ENCODE measurements at places on chromosomes 5 and 9.

DNA sequence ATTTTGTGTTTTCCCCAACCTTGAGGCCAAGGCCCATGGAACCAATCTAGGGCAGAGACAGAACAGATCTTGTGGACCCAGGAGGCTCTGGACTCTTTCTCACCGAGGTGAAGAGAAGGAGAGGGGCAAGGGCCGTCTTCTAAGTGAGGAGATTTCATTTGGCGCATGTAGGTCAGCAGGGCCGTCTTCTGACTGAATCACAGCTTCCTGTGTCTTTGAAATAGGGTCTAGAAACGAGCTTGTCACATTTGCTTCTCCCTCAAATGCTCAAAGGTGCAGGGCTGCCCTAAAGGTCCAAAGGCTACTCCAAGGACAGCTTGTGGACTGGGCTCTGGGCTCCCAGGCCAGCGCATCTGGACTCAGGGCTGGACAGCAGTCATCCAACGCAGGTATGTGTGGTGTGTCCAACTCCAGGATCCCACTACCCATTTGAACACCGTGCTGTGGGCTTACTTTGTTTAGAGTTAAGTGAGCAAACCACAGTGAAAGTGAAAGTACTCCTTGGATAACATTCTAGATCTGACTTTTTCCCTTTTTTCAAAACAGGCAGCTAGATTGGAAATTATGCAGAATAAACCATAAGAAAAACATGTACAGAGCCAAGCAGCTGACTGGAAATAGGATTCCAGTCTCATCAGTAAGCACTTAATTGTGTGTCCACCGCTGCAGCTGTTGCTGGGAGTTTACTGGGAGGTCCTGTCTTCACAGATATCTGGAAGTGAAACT lies 357.0 kb downstream of the GADD45G start:
- DNase-seq: no peak

GRCh38 chr5:167305591-167306213 lies 985.7 kb upstream of the WWC1 start:
- DNase-seq: no peak

- no peak for DNase-seq
Measured at GRCh38 chr5:39409033-39409432, 15.7 kb downstream of the DAB2 start.

DNA sequence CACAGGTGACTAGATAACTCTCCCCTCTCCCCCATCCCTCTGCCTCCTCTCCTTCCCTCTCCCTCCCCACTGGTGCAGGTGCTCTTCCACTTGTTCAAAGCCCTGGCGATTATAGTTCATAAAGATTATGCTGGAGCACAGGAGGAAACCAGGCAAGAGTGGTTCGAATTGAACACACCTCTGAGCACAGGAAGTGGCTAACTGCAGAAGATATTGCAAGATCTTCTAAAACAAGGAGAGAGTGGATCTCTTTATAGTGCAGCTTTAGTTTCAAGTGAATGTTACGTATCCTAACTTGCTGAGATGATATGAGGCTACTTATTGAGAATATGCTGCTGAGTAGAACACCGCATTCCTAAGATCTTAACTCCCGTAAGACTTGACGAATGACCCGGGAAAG lies 178.4 kb downstream of the GOLPH3 start:
- DNase-seq: no peak

DNA sequence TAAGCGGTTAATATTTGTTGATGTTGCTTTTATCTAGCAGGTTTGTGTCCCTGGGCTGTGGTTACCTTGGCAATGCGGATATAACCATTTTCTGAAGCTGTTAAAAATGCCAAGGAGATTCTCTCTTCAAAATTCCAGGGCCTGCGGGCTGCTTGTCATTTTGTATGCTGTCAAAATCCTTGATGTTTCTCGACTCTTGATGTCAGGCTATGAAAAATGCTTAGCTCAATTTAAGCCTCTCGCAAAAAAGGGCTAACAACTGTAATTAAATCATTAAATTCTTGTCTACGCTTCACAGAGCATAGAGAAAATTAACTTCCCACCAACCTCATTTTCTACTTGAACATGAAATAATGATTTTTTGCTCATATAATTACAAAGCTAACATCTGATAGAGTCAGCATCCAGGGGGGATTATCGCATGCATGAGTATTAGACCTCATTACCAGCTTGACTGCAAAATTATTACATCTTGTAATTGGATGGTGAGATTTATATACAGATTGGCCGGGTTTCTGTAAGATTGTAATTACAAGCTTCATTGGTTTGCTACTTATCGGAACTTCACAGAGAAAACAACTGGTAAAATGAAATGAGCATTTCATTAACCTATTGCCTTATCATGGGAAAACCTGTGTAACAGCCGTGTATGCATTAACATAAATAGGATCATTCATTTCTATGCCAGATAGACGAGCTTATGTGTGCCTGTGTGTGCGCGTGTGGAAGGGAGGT lies 83.1 kb upstream of the IRX1 start:
- no peak for DNase-seq

GRCh38 chr5:110727025-110727314 lies 499 bp upstream of the TMEM232 start:
- DNase-seq: no peak

- DNase-seq: no peak
Measured at GRCh38 chr5:150789450-150789849, 10.9 kb downstream of the SMIM3 start.

GRCh38 chr9:134267881-134268724 lies 58.2 kb upstream of the RXRA start:
- no peak for DNase-seq

DNA sequence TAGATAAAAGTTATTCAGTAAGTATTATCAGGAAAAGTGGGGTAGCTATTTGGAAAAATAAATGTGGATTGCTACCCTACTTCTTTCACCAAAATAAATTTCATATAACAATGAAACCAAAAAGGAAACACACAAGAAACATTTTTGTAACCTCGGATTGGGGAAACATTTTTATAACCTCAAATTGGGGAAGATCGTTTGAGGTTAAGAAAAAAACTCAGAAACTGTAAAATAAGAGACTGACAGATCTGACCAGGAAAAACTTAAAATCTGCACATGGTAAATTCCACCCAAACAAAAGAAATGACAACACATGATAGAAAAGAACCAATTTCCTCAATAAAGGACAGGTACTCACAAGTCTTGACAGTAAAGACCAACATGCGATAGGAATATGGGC lies 13.5 kb downstream of the EFCAB9 start:
- DNase-seq: no peak

DNA sequence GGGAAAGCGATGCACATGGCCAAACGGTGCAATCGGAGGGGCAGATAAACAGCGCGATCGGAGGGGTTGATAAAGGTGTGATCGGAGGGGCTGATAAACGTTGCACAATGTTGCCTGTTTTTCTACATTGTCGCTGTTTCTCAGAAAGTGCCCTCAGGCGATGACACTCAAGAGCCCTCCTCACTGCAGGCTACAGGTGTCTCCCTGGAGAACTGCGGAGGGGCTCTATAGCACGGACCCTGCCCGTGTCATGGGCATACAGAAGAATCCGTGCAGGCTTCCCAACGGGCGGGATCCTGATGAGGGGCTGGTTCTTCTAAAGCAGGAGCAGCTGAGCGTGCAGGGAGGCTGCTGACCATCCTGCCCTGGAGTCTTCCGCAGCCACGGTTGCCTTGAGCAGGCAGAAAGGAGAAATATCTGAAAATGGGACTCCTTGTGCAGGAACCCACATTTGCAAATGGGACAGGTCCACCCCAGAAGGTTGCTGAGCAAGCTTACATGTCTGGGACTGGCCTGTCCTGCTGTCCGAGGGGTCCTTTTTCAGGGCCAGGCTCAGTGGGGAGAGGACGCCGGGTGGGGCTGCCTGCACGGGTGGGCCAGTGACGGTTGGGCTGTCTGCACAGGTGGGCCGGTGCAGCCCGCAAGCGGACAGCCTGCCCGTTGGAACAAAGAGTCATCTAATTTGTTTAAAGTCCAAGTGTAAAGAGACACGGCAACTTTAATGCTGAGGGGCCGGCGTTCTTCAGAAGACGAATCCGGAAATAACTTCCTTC lies 25.1 kb upstream of the LPCAT1 start:
- no peak for DNase-seq

DNA sequence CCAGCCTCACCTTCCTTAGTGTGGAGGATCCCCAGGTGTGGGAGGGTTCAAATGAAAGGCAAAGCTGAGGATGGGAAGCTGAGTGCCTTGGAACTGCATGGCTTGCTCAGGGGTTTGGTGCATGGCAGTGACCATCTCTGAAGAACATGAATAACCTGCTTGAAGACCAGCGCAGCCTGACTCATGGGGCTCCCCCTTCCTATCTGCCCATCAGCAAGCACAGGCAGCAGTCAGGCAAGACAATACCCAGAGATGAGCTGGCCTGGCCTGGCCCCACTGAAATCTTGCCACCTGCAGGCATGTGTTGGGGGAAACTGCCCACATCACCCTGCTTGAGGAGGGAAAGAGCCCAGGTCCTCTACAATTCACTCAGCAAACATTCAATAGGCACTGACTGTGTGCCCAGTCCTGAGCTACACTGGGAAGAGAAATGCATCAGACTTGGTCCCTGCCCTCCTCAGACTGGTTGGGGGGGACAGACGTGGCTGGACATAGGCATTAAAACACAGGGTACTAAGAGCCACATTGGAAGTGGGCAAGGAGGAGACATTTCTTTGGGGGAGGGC lies 105.0 kb upstream of the ALDH1B1 start:
- no peak for DNase-seq

DNA sequence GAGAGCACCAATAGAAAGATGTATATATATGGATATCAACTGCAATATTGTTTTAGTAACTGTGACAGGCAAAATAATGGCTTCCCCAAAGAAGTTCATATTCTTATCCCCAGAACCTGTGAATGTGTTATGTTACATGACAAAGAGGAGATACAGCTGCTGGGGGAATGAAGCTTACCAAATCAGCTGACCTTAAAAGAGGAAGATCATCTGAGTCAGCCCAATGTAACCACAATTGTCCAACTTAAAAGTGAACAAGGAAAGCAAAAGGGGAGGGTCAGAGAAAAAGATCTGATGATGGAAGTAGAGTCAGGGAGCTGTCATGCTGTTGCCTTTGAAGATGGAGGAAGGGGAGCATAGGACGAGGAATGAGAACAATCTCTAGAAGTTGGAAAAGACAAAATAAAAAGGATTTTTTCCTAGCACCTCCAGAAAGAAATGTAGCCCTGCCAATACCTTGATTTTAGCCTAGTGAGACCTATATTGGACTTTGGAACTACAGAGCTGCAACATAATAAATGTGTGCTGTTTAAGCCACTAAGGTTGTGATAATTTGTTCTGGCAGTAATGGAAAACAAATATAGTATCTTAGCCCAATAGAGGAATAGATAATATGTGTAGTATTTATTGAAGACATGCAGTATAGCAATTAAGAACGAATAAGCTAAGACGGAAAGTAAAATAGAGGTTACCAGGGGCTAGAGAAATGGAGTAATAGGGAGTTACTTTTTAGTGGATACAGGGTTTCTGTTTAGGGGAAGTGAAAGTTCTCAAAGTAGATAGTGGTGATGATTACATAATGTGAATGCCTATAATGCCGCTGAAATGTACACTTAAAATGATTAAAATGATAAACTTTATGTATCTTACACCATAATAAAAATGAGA lies 115.9 kb downstream of the PIK3R1 start:
- DNase-seq: no peak

GRCh38 chr9:3244963-3245653 lies 280.7 kb downstream of the RFX3 start:
- DNase-seq: no peak

DNA sequence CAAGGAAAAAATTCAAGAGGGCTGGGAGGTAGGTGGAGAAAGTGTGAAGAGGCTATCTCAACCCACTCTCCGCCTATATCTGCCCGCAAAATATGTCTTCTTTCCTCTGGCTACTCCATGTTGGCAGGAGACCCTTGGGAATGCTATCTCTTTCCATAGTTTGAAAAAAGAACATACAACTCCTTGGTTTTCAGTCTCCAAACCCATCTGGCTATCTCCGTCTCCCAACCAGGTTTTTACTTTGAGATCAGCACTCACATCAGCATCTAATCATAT lies 109.9 kb upstream of the IFNE start:
- no peak for DNase-seq

- DNase-seq: peak; percentile 53
Measured at GRCh38 chr5:39216631-39217030, 2.7 kb downstream of the FYB1 start.

- no peak for DNase-seq
Measured at GRCh38 chr5:92494508-92494907, 1086.5 kb downstream of the NR2F1-AS1 start.

DNA sequence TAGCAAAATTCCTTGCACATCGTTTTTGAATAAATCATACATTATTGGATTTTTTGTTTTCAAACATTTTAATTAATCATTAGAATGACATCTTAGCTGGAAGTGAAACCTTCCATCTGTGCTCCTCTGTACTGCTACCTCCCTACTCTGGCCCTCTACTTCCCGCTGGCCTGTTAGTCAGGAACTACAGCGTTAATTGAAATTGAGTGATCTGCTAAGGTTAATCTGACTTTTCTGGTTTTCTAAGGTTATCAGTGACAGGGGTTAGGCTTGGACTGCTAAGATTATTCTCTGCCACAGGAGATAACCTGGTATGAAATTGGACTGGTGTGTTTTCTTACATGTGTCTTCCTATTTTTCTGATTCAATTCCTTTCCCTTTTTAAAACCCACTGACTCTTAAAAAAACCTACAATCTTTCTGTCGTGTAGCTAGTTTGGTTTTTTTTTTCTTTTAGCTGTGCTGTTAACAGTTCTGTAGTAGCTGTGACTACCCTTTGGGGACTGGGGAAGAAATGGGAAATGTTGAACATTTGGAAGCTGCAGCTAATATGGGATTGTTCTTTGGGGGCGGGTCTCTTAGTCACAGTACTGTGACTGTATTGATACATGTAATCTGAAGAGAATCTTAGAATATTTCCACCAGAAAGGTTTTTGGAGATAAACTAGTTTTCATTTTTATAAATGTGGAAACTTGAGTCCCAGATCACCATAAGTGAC lies 4.6 kb downstream of the KIF2A start:
- DNase-seq: no peak

DNA sequence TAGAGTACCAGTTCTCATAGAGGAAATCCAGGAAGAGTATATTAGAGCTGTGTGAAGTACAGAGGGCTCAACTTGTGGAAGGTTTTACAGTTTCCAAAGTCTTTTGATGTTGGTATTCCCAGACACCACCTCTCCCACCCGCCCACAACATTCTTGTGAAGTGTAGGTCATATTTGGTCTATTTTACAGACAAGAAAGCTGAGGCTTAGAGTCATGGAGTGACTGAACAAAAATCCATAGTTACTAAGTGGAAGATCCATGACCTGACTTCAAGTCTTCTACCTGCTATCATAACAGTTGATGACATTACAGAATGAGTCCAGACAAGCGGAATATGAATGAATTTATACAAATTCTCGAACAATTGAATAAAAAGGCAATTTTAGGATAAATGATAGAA lies 187.1 kb upstream of the RPS23 start:
- DNase-seq: no peak

DNA sequence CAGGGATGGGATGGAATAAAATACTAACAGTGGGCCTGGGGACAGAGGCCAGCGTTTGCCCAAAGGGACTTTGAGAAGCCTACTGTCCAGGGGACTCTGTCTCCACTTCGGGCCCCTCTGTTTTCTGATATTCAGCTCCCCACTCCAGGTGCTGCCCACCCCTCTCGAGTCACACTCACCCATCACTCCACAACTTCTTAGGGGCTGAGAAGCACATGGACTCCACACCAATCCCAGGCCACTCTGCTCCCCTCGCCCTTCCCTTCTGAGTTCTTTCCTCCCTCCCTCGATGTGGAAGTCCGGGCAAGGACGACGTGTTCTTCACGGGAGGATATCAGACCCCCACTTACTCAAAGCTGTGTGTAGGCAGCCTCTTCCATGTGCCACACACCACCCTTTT lies 124.5 kb downstream of the BARX1 start:
- DNase-seq: no peak

Measured in CD4-positive, alpha-beta T cell treated with Interleukin-6 for 4 hours (primary cell).